Occipital lobe (tissue), 3 donors: ENCODE measurements at places on chromosomes 7 and 10.

DNA sequence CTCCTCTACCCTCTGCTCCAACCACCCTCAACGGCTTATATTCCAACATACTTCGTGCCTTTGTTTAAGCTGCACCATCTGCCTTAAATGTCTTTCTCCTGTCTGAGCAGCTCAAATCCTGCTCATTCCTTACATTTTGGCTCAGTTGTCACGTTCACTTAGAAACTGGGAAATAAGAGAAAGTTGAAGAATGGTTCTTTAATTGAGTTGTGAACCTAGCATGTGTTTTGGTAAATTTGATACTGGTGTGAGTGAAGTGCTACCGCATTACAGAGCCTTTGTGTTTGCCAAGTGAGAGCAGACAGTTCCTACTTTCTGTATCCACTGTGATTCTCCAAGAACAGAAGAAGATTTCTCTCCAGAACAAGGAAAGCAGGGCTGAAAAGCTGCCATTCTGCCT lies 54.3 kb downstream of the EPDR1 start:
- no peak for DNase-seq

- no peak for DNase-seq
Observed at GRCh38 chr7:35430547-35431153, 176.8 kb upstream of the TBX20 start.

DNA sequence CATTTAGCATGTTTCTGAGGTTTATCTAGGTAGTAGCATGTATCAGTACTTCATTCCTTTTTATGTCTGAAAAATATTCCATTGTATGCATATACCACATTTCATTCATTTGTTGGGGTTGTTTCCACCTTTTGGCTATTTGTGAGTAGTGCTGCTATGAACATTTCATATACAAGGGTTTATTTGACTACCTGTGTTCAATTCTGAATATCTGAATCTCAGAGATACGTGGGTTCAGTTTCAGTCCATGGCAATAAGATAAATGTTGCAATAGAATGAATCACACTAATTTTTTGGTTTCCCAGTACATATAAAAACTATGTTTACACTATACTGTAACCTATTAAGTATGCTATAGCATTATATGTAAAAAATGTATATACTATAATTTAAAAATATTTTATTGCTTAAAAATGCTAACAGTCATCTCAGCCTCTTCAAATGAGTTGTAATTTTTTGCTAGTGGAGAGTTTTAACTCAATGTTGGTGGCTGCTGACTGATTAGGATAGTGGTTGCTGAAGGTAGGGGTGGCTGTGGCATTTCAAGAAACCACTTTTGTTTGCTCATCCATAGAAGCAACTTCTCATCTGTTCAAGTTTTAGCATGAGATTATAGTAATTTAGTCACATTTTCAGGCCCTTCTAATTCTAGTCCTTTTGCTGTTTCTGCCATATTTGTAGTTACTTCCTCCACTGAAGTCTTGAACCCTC lies 13.9 kb downstream of the PLEKHA1 start:
- no peak for DNase-seq

DNA sequence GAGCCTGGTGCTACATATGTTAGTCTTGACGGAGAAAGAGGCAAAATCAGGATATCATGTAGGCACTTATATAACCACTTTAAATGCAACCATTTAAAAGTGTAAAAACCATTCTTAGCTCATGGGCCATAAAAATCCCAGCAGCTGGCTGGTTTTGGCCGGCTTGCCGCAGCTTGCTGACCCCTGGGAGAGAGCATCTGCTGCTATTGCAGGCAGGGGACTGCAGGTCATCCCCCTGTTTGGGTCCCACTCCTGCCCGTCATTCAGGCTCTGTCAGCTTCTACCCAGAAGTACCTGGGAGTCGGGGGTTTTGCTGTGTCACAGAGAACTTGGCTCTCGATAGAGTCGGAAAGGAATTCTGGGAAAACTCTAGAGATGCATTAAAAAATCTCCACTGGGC lies 187.4 kb downstream of the CUX1 start:
- DNase-seq: no peak

DNA sequence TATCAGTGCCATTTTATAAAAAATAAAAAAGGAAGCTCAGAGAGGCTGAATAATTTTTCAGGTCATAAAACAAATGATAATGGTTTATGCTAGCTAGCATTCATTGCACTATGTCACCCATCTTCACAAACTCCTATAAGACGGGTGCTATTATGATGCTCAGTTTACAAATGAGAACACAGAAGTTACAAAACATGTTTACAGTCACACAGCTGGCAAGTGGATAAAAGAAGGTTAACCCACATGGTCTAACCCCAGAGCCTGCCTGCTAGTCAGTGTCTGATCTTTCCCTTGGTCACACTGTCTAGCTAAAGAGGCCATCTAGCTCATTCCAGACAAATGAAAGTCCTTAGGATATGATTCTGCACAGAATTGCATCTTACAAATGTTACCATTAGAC lies 39.4 kb downstream of the SLC16A9 start:
- DNase-seq: no peak

DNA sequence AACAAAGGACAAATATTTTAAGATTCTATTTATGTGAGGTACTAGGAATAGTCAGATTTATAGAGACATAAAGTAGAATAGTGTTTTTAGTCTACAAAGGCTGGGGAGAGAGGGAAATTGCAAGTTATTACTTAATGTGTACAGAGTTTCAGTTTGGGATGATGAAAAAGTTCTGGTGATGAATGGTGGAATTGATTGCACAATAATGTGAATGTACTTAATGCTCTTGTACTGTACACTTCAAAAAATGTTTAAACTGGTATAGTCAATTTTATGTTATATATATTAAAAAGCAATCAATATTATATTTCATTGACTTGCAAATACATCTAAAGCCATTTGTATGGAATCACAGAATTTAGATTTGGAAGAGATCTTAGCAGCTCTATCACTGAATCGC lies 213.4 kb downstream of the PPP1R3A start:
- DNase-seq: no peak

DNA sequence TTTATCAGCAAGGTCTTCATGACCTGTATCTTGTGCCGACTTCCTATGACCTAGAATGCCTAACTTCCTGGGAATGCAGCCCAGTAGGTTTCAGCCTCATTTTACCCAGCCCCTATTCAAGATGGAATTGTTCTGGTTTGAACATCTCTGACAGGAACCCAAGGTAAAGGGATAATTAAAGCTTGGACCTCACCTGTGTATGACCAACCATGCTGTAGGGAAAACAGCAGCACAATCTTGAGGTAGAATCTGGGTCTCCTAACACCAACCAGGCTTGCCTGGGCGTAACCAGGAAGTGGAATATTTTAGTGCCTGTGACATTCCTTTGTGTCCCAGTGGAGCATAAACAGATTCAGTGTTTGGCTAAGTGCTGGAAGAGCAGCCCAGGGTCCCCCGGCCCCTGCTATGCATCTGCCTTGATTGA lies 94.1 kb downstream of the PFKFB3 start:
- no peak for DNase-seq
